ENCODE measurements at places on chromosomes 4 and X.

- DNase-seq: peak; percentile 11
These were observed 6.0 kb upstream of the EFNB1 start for GRCh38 chrX:68822641-68823410.

DNA sequence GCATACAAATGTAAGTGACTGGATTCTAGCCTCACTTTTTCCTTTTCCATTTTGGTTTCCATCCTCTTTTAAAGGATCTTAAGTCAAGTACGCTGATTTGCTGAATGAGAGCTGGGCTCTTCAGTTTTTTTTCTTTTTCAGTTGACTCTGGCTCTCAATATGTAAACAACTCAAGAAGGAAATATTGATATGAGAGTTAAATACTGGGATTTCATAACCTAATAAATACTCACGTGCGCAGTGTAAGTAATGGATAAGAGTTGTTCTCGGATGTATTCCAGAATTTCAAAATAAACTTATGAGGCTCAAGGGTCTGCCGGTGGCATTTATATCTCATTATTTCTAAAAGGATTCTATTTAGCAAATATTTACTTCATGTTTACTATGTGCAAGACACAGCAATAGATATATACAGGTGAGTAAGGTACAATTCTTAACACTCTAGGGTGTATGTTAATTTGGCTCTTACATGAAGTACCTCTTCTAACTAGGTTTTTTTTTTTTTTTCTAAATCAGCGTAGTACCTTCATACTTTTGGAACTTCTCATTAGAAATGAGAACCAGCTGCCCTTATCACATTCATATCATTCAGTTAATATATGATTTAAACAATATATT, 11.0 kb upstream of the MAGEB10 start:
- no peak for DNase-seq

GRCh38 chr4:75511841-75512240, 2.4 kb downstream of the RCHY1 start:
- no peak for DNase-seq

GRCh38 chr4:38177035-38177546, 216.9 kb downstream of the PTTG2 start:
- DNase-seq: no peak

GRCh38 chr4:168408620-168409019, 71.7 kb downstream of the DDX60L start:
- peak; percentile 66 for DNase-seq

- no peak for DNase-seq
These were observed 3.9 kb downstream of the MSMO1 start for GRCh38 chr4:165331359-165331758.

DNA sequence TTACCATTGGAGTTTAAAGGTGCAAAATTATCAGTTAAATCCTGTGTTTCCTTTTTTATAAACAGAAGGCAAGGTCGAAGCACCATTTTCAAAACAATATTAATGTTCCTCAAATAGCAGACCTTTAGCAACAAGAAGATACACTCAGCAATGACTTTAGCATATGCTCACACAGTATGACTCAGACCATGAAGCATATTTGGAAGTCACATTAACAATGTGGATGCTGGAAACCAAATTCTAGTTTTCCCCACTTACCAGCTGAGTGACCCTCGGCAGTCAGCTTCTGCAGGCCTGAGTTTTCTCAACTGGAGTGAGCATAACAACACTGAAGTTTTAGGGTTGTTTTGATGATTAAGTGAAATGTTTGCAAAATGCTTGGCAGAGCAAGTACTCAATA, 130.5 kb downstream of the ANK2 start:
- peak; percentile 17 for DNase-seq

- DNase-seq: no peak
These were observed 16.3 kb downstream of the APBB2 start for GRCh38 chr4:41197996-41198395.

DNA sequence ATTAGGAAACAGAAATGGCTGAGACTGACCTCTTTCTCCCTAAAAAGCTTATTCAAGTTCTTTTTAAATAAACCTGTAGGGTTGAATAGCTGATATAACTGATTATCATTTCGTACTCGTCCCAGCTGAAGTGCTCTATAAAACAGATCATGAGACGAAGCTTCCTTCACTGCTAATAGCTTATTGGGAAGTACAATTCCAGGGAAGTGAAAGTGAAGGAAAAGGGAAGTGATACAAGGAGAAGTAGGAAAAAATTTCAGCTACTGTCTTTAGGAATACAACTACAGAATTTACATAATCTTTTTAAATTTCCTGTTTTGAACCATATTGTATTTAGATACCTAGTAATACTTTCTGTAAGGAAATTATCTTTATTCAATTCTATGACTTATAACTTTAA, 103.0 kb downstream of the SNCA start:
- no peak for DNase-seq

GRCh38 chr4:3176367-3177229, 72.4 kb upstream of the MSANTD1 start:
- DNase-seq: no peak

DNA sequence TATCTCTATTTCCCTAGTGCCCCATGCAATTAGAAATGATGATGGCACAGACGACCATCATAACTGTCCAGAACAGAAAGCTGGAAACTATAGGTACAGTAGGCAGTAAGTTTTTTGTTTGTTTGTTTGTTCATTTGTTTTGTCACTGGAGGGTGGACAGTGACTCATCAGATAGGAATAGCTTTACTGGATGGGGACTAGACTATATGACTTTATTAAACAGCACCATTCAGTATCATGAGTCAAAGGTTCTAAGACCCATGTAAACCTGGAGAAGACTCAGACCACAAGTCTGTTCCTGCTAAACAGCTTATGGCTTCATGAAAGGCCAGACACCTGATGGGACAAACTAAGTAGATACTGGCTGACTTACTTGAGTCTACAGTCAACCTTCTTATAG, 38.4 kb downstream of the PLAC1 start:
- no peak for DNase-seq

- DNase-seq: no peak
These were observed 7.6 kb downstream of the SLC25A43 start for GRCh38 chrX:119406776-119407175.

GRCh38 chrX:120269373-120270035, 18.9 kb downstream of the ZBTB33 start:
- no peak for DNase-seq

GRCh38 chrX:133971586-133971985, 13.8 kb downstream of the GPC3 start:
- DNase-seq: no peak

DNA sequence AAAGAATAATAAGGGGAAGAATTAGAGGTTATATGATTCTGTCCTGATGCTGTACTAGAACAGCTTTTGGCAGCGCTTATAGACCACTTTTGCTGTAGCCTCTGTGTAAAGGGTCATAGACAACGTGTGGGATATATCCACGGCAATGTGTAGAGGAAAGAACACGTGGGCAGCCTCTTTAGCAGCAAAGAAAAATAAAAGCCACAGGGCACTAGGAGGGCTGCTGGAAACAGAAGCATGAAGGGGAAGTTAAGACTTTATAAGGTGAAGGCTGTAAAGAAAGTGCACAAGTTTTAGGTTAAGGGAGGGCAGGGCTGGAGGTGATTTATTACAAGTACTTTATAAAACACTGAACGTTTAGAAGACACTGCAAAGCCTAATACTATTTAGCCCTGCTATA, 20.1 kb upstream of the PHEX start:
- no peak for DNase-seq

DNA sequence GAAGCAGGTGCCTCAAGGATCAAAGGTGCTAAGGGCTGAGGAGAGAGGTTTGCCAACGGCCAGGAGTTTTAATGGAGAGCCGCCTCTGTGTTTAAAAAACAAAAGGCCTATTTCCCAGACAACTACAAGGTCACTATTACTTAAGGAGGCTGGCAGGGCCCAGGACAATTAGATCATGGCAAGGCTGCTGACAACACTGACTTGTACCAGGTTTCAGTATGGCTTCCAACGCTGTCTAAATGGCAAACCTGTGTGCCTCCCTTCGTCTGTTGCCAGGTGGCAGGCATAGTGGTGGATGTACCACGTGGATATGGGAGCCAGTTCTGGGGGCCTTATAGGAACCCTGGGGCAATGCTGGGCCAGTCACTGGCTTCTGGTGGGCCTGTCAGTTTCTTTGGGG, 41.0 kb downstream of the NSG1 start:
- no peak for DNase-seq

DNA sequence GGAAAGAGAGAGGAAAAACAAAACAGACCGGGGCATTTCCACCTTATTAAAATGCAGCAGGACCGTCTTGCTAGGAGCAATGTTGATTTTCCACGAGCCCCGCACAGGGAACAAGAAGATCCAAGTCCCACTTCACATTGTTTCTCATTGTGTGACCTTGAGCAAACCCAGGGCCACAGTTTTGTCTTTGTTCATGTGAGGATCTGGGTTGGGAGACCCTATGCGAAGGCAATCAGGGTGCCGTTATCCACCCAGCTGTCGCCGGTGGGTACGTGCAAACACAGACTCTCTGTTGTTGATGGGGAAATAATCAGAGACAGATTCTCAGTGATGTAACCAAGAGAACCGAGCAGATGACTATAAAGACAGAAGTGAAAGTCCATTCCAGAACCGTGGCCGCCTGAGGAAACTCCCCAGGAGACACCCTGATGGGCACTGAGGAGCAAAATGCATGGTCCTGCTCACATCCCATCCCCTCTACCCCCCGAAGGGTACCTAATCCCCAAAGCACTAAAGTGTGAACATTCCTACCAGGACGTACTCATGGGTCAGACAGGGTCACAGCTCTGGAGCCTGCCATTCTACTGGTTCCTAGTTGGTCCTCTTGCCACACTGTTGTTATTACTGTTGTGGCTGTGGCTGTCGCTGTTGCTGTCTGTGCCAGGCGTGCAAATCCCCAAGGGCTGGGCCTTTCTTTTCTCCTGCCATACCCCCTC, 102.7 kb upstream of the RBPJ start:
- DNase-seq: no peak

- DNase-seq: no peak
These were observed 11.0 kb upstream of the FGG start for GRCh38 chr4:154623436-154623835.

GRCh38 chr4:141416677-141417363, 196.1 kb downstream of the ZNF330 start:
- DNase-seq: no peak

GRCh38 chrX:131703646-131704045, 159.8 kb downstream of the OR13H1 start:
- DNase-seq: no peak

GRCh38 chr4:38065176-38065575, 105.0 kb downstream of the PTTG2 start:
- no peak for DNase-seq

DNA sequence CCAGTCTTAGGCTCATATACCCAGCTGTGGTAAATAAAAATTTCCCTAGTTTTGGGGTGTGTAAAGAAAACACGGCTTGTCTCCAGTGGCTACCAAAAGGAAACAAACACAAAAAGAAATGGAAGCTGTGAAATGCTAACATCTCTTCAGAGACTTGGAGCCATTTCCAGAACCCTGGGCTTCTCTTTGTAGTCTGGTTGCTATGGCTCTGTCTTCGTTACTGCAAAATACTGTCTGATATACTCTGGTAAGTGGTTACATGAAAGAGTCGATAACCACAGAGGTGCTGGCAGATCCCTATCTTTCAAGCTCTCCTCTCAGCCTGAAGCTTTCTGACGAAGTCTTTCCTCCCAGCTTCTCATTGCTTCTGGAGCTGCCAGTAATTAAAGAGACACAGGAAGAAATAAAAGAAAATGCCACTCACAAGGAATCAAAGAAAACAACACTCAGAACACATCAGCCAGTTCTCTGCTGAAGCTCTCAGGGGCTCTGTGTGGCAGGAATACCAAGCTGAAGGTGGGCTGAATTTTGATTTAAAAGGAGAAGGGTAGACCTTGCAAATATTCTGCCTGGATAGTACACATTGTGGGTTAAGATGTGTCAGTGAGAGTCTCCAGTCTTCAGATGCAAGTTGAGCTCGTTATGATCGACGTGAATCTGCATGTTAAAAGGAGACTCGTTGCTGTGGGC, 107.6 kb upstream of the FAM9C start:
- no peak for DNase-seq

DNA sequence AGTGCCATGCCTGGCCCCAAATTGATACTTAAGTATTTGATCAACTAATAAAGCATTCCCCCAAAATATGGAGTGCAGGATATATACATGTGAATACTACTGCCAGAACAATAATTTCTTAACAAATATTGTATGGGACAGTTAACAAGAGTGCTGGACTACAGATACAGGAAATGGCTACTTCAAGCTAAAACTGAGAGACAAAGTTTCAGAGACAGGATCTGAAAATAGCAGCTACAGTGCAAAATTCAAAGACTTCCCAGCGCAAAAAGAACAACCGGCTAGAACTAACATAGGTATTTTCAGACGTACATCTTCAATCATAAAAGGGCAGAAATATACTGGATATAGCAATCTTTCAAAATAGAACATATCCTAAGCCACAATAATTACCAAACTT, 6.3 kb downstream of the ATRX start:
- no peak for DNase-seq

- DNase-seq: no peak
These were observed 67.7 kb upstream of the PJA1 start for GRCh38 chrX:69232945-69233344.

- no peak for DNase-seq
These were observed 104.4 kb downstream of the RTL5 start for GRCh38 chrX:72027024-72027913.

- peak; percentile 66 for DNase-seq
These were observed 17.6 kb upstream of the NAT8L start for GRCh38 chr4:2041239-2042130.

DNA sequence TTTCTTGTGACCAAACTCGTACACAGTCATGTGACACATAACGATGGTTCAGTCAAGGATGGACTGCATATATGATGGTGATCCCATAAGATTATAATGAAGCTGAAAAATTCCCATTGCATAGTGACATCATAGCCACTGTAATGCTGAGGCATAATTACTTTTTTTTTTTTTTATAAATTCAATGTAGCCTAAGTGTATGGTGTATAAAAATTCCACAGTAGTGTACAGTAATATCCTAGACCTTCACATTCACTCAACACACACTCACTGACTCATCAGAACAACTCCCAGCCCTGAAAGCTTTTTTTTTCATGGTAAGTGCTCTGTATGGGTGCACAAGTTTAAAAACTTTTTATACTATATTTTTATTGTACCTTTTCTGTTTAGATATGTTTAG, 105.0 kb downstream of the AREG start:
- no peak for DNase-seq

DNA sequence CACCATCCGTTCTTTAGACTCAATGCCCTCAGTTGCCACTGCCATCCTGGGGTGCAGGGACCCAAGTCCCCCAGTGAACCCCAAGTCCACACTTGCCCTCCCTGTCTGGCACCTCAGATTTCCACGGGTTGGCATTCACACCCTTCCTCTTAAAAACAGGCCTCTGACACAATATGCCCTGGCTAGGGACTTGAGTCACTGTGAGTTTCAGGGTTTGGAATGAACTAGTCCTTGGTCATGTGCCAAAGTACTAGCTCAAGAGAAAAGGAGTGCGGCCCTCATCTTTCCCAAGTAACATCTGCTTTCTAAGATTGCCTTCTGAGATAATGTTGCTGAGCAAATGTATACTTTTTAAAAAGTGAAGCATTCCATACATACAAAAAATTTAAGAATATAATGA, 134.0 kb downstream of the MID1 start:
- no peak for DNase-seq

- peak; percentile 48 for DNase-seq
These were observed 691 bp downstream of the SCARB2 start for GRCh38 chr4:76212851-76213414.

GRCh38 chrX:69116077-69116476, 49.2 kb downstream of the PJA1 start:
- DNase-seq: no peak

GRCh38 chr4:120096508-120097297, 30.1 kb upstream of the MAD2L1 start:
- no peak for DNase-seq

GRCh38 chrX:108664701-108665100, 71.7 kb downstream of the IRS4 start:
- no peak for DNase-seq
